ENCODE measurements at places on chromosomes 3 and 15. TPM values are rescaled to one million over a fixed set of nuclear protein-coding genes. Genes with fewer than 3 reads are reported as not detected.
A peak's percentile ranks its signal among the peaks of the same experiment; 100 is the strongest.

DNA sequence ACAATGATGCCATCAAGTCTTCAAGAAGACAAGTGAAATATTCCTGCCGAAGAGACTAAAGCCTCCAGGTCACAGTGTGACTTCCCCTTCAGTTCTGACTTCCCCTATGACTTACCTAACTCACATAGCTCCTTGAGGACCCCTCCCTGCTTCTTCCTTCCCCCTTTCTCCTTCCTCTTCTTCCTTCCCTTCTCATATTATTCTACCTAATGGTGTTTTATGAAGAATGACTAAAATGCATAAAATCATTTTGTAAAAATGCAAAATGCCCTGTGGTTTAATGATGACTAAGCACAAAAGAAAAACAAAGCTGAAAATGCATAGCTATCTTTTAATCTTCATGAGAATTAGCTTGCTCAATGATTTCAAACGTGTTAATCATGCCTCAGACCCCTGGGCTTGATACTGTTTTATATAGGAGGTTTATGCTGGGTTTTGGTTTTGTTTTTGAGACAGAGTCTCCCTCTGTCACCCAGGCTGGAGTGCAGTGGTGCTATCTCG, 26.1 kb upstream of the TM4SF4 start:
- H3K27ac ChIP-seq, result no peak overlapping the region
- no peak for DNase-seq
- H3K36me3 ChIP-seq, result no peaks in the 10 kb centered on the region
- H3K4me3 ChIP-seq, result no peak overlapping the region
- H3K4me1 ChIP-seq, result no peaks in the 10 kb centered on the region

- H3K4me3 ChIP-seq, result no peak overlapping the region
- no peaks in the 10 kb centered on the region for H3K27me3 ChIP-seq
- no peak overlapping the region for H3K27ac ChIP-seq
- no peak for DNase-seq
These were observed 187.1 kb upstream of the AGTR1 start for GRCh38 chr3:148510561-148510960.

CAPN3 gene
- total RNA-seq, result 0.75 TPM

GRCh38 chr3:45644791-45645201, 44.4 kb upstream of the SACM1L start:
- H3K4me1 ChIP-seq, result no peaks in the 10 kb centered on the region
- DNase-seq, result no peak

DNA sequence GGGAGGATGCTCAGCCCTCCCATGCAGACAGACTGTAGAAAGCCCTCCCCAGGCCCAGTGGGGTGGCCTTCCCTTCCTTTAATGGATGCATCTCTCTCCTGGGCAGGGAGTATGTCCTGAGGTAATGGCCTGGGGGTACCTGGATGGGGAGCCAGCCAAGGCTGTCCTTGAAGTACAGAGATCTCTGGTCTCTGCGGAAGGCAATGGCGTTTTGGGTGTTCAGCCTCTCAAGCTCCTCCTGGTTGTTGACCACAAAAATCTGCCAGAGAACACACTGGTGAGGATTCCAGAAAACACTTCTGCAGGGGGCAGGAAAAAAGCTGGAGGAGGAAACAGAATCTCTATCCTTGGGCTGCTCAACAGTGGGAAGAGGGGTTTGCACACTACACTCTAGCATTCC, 28.9 kb downstream of the EAF1 start:
- H3K27ac ChIP-seq, result no peak overlapping the region
- no peaks in the 10 kb centered on the region for H3K36me3 ChIP-seq
- H3K4me1 ChIP-seq, result no peaks in the 10 kb centered on the region
- no peak for DNase-seq
- no peak overlapping the region for H3K4me3 ChIP-seq
- no peaks in the 10 kb centered on the region for H3K27me3 ChIP-seq

DNA sequence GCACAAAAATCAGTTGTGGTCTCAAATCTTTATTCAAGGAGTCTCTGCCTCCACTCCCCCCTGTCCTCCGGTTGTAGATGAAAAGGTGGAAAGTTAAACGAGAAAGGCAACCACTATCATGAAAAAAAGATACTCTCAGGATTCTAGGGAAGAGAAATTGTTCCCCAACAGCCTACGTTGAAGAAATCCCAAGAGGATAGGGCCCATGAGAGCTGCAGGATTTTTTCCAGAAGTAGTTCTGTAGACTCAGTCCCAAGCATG, 14.3 kb downstream of the ZIC1 start:
- peaks cover 81% of the 10 kb centered on the region for H3K27me3 ChIP-seq
- H3K4me1 ChIP-seq, result peaks cover 14% of the 10 kb centered on the region
- no peak for DNase-seq
- H3K4me3 ChIP-seq, result peak overlapping the region; percentile 20

CCR3 gene
- not detected for total RNA-seq

DNA sequence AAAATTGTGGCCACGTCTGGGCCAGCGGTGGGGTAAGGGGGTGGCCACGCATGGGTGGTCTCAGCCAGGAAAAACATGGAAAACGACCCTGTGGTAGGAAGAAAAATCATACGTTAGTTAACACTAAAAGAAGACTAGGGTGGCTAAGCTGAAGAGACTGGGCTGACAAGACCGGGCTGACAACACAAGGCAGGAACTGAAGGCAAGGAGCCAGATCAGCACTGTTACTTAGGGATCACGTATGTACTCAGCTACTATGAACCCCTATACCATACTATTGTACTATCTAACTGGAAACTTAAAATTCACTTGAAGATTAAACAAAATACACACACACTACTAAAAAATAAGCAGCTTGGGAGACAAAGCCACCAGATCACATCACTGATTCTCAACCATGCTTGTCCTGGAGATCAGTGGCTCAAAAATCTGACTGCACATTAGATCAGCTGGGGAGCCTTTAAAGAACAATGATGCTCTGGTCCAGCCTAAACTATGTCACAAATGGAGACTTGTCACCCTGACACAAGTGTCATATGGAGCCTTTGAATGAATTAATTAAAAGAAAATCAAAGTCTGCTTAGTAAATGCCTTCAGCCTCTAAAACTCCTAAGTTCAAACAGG, 442.2 kb downstream of the SHQ1 start:
- H3K4me3 ChIP-seq, result no peak overlapping the region
- H3K4me1 ChIP-seq, result peaks cover 34% of the 10 kb centered on the region
- H3K27ac ChIP-seq, result no peak overlapping the region
- no peak for DNase-seq

DNA sequence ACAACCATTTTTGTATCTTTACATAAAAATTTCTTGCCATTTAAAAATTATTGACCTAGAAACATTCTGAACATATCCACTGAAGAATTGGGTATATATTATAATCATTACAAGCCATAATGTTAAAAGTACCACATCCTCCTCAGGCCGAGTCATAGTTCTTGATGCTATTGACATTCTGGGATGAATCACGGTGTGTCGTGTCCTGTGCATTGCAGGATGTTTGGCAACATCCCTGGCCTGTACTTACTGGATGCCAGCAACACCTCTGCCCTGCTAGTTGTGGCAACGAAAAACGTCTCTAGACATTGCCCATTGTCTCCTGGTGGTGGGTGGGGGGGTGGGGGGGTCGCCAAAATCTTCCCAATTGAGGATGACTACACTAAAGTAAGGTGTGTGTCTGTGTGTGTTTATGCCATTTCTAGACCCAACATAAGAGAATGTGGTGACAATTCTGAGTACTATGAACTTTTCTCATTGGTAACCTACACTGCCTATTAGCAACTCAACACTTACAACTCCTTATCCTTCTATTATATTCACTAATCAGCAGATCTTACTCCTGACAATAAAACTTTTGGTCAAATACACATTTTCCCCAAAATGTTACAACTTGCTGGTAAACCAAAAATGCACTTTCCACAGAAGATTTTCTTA, 471.6 kb downstream of the FOXP1 start:
- DNase-seq, result no peak
- peaks cover 3% of the 10 kb centered on the region for H3K4me1 ChIP-seq
- H3K27me3 ChIP-seq, result no peaks in the 10 kb centered on the region
- H3K4me3 ChIP-seq, result no peak overlapping the region

GRCh38 chr3:464255-464654, 267.7 kb downstream of the CHL1 start:
- H3K4me1 ChIP-seq, result peaks cover 3% of the 10 kb centered on the region
- H3K27ac ChIP-seq, result no peak overlapping the region
- no peaks in the 10 kb centered on the region for H3K27me3 ChIP-seq

DNA sequence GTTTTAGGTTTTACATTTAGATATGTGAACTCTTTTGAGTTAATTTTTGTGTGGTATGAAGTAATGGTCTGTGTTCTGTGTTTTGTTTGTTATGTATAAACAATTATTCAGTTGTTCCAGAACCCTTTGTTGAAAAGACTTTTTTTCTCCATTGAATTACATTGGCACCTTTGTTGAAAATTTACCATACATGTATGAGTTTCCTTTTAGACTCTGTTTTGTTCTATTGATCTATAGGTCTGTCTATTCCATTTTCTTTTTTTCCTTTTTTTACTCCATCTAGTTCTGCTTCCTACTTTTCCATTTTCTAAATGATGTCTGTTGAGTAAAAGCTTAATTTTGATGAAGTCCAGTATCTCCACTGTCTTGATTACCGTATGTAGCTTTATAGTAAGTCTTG, 31.4 kb downstream of the ARIH2 start:
- H3K4me3 ChIP-seq, result no peak overlapping the region
- no peaks in the 10 kb centered on the region for H3K36me3 ChIP-seq
- H3K27me3 ChIP-seq, result no peaks in the 10 kb centered on the region

RTP3 gene
- total RNA-seq, result not detected

- no peak overlapping the region for H3K27ac ChIP-seq
- no peak overlapping the region for H3K4me3 ChIP-seq
These were observed 336.3 kb upstream of the CFAP20DC start for GRCh38 chr3:59386165-59386564.

PROK2 gene
- 2.0 TPM for total RNA-seq

- no peaks in the 10 kb centered on the region for H3K4me1 ChIP-seq
- no peaks in the 10 kb centered on the region for H3K27me3 ChIP-seq
- no peak for DNase-seq
- no peak overlapping the region for H3K4me3 ChIP-seq
- H3K36me3 ChIP-seq, result peaks cover 9% of the 10 kb centered on the region
These were observed 30.8 kb downstream of the TOP2B start for GRCh38 chr3:25633919-25634318.

GPR62 gene
- 0.19 TPM for total RNA-seq

GRCh38 chr3:48273594-48274211, 32.8 kb downstream of the ZNF589 start:
- no peak overlapping the region for H3K27ac ChIP-seq
- no peaks in the 10 kb centered on the region for H3K27me3 ChIP-seq
- H3K4me3 ChIP-seq, result no peak overlapping the region
- H3K36me3 ChIP-seq, result peaks cover 20% of the 10 kb centered on the region
- no peaks in the 10 kb centered on the region for H3K4me1 ChIP-seq

- no peaks in the 10 kb centered on the region for H3K36me3 ChIP-seq
- no peak for DNase-seq
- no peak overlapping the region for H3K4me3 ChIP-seq
- no peaks in the 10 kb centered on the region for H3K4me1 ChIP-seq
- H3K27ac ChIP-seq, result peak overlapping the region; percentile 26
These were observed 30.5 kb downstream of the OXSM start for GRCh38 chr3:25820366-25820765.

DNA sequence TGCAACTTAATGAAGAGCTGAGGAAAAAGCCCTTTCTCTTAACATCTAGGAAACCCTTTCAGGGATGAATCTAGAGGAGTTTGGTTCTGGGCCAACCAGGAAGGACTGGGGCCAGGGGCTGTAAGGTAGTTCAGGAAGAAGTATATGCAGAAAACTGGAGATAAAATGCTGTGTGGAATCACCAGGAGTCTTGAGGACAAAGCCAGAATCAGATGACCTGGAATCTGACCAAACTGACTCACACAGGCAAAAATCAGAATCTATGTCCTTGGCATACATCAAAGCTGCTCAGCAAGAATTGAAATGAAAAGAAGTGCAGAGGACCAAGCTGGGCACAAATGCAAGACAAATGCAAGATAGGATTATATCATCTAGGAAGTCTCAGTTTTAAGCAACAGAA, 59.4 kb upstream of the ATP2C1 start:
- peaks cover 15% of the 10 kb centered on the region for H3K4me1 ChIP-seq
- no peak overlapping the region for H3K27ac ChIP-seq
- no peaks in the 10 kb centered on the region for H3K36me3 ChIP-seq
- no peak for DNase-seq
- no peaks in the 10 kb centered on the region for H3K27me3 ChIP-seq

DNA sequence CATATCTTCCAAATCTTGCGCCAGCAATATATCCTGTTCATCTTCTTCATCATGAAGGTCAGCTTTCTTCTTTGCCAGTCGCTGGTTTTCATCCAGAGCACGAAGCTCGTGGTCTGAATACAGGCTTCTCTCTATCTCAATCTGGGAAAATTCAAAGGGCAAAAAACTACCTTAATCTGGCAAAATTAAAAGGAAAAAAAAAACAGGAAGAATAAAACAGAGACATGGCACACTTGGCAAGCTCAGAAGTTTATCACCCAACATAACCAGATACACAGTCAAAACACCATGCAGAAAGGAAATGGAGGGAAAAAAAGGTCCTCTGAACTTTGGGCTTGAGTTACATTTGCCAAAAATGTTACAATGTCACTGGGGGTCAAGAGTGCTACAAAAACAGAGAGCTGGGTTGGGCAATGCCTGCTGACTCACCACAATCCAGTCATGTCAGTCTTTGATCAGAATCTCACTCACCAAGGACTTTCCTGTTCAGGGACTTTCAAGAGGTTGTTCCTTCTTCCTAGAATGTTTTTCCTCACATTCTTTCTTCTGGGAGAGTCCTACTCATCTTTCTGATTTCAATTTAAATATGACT, 1.5 kb downstream of the MRPL46 start:
- peaks cover 18% of the 10 kb centered on the region for H3K36me3 ChIP-seq
- no peak for DNase-seq
- H3K4me1 ChIP-seq, result no peaks in the 10 kb centered on the region
- H3K4me3 ChIP-seq, result no peak overlapping the region

Measured in H1 (cell line).